ENCODE measurements at places on chromosomes 1 and 21.

GRCh38 chr1:23483321-23484252 lies at the start of gene ASAP3:
ASAP3 (minus strand) TSS chr1:23484179; CDS start chr1:23484133, 46 bp downstream.
- DNase-seq = no peak

DNA sequence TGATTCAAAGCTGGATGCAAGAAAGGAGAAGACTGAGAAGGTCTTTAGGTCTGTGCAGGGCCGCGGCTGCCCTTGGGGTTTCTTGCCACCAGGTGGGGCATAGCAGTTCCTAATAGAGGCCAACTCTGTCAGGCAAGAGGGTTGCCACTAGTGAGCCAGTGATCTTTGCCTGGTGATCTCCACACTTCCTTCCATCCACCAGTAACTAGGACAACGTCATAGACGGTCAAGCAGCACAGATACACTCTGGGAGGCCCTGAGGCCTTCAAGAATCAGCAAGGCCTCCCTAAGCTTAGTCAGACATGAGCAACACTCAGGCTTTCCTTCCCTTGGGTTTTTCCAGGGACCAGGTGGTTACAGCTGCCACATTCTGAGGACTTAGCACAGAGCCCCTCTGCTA lies 32.9 kb upstream of the ATP2B4 start:
- no peak for DNase-seq

DNA sequence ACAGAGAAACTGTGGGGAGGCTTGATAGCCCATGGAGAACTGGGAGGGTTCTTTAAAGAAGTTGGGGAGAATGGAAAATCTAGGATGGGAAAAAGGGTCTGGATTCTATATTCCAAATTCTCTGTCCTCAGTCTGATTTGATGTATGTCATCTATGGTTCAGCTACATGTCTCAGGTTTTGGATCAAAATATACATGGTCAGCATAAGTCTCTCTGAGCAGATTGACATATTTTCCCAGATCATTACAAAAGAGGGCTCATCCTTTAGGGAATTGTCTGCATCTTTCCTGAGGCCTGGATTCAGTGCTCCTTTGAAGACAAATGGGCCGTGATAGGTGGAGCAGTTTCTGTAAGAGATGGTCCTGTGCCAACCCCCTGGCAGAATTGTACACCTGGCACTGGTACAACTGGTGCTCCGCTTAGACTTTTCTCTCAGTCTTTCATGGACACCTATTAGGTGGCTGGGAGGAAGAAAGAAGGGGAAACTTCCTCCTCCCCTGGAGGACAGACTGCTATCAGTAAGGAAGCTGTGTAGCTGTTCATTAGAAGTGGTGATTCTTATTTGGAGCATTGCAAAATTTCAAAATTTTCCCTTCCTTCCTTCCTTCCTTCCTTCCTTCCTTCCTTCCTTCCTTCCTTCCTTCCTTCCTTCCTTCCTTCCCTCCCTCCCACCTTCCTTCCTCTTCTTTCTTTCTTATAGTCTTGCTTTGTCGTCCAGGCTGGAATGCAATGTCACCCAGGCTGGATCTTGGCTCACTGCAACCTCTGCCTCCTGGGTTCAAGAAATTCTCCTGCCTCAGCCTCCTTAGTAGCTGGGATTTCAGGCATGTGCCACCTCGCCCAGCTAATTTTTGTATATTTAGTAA lies 26.1 kb upstream of the RGL1 start:
- no peak for DNase-seq

GRCh38 chr1:22868331-22868730 lies 104.3 kb downstream of the LACTBL1 start:
- no peak for DNase-seq

- DNase-seq = peak; percentile 87
Observed at GRCh38 chr1:167661527-167662426, 31.7 kb downstream of the RCSD1 start.

DNA sequence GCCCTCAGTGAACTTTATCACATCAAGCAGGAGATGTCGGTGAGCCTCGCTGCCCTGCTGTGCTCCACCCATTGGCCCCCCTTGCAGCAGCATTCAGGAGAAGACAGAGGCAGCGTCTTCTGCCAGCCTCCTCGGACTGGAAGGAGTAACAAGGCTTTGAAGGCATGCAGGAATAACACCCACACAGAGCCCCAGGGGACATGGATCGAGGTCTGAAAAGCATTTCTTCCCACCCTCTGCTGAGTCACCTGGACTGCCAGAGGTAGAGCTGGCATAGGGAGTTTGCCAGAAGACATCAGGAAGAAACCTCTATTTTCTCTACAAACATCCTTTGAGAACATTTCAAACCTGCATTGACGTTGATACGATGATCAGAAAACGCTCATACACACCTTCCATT lies 42.9 kb downstream of the COL18A1 start:
- no peak for DNase-seq

DNA sequence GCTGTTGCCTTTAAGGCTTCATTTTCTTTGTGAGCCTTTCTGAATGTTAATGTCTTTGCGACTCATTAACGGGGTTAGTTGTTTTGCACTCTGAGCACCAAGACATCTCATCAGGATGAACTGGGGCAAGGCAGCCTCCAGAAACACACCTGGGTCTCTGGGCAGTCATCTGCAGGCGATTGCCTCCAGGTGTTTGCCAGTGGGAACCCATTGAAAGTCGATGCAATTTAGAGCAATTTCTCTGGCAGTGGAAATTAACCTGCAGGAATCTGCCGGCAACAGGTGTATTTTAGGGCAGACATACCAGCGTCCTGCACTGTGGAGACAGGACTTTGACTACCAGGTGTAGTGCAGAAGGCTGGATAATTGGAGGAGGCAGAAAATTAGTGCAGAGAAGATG lies 661.0 kb upstream of the PTBP2 start:
- no peak for DNase-seq

DNA sequence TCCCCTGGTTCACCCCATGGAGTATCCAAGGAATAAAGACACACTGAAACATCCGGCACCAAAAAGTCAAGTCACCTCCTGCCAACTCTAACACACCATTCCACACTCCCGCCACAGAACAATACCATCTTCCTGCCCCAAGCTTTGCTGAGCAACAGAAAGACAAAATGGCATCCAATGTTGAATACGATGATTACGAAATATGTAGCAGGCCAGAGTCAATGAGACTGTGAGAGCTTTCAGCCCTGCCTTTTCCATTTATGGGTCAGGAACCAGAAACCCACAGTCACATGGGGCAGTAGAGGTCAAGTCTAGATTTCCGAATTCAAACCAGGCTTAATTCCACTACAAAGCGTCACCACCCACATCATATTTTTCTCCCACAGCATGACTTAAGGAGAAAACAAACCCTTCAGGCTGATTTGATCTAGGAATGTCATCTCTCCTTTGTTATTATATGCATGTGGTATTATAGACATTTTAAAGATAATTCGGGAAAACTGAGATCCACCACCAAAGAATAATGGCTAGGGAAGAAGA lies 249.8 kb downstream of the SETD4 start:
- no peak for DNase-seq

GRCh38 chr1:212162635-212163034 lies 122.6 kb upstream of the PPP2R5A start:
- DNase-seq = peak; percentile 21

GRCh38 chr1:163163881-163164582 lies 38.7 kb downstream of the RGS5 start:
- peak; percentile 26 for DNase-seq

DNA sequence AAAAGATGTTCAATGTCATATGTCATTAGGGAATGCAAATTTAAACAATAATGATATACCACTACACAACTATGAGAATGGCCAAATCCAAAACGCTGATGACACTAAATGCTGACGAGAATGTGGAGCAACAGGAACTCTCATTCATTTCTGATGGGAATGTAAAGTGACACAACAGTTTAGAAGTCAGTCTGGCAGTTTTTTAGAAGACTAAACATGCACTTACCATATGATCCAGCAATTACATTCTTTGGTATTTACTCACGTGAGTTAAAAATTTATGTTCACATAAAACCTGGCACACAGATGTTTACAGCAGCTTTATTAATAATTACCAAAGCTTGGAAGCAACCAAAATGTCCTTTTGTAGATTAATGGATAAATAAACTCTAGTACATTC lies 110.4 kb upstream of the C1orf21 start:
- DNase-seq = no peak

- DNase-seq = no peak
Observed at GRCh38 chr1:34946211-34946610, 16.8 kb upstream of the DLGAP3 start.

GRCh38 chr1:31000301-31000700 lies 65.2 kb downstream of the PUM1 start:
- no peak for DNase-seq

GRCh38 chr1:40153073-40153770 lies 8.0 kb upstream of the RLF start:
- no peak for DNase-seq

DNA sequence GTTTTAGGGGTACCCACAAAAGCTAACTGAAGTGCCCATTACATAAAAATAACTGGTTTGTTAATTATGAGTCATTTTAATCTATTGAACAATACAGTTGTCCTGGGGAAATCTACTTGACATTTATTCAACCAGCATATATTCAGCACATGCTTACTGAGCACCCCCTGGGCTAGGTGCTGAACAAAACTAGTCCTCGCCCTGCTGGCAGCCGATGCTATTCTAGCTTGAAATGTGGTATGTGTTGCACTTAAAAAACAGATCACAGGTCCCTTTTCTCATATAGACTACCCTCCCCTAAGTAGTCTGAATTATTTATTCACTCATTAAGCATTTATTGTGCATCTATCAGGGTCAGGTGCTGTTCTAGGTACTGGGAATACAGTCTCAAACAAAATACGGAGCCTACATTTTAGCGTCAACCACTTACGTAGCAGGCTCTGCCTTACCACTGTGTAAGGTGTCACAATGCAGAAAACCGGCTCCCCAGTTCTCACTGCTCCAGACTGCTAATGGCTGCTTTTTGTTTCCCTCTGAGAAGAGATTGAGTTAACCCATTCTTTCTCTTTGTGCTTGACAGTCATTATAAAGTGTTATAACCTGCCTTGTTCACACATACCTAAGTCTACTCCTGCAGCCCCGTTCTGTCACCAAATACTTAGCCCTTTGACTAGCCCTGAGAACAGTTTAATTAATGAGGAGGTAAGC lies 57.1 kb downstream of the ADCY10 start:
- DNase-seq = no peak

GRCh38 chr1:176517484-176517883 lies 54.5 kb downstream of the PAPPA2 start:
- no peak for DNase-seq

DNA sequence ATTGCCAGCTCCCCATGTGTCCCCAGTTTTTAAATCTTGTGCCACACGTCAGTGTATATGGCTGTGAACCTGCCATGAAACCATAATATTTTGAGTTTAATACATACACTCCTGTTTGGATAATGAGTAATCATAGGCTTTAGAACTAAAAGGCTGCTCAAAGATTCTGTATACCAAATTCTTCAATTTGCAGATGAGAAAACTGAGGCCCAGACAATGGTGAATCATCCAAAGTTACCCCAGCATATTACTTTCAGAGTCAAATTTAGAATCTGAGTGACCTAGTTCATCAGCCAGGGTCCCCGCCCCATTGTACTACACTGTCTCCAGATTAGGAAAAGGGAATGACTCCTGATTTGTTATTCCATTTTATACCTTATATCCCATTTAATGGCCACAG lies 224.6 kb downstream of the FGGY start:
- DNase-seq = no peak

GRCh38 chr1:38244218-38244845 lies 197.7 kb upstream of the POU3F1 start:
- no peak for DNase-seq

- no peak for DNase-seq
Observed at GRCh38 chr21:31382060-31382459, 38.0 kb upstream of the TIAM1 start.

Data from AG04449 (cell line).